ENCODE measurements at places on chromosomes 2 and 18. TPM values are rescaled to one million over a fixed set of nuclear protein-coding genes. Genes with fewer than 3 reads are reported as not detected.

GRCh38 chr2:160209516-160209856 lies 9.4 kb upstream of the ITGB6 start:
- peak overlapping the region; percentile 80 for H3K27ac ChIP-seq
- H3K36me3 ChIP-seq, result no peaks in the 10 kb centered on the region
- peak; percentile 30 for DNase-seq
- H3K27me3 ChIP-seq, result no peaks in the 10 kb centered on the region
- H3K4me3 ChIP-seq, result no peak overlapping the region
- peaks cover 51% of the 10 kb centered on the region for H3K4me1 ChIP-seq

DNA sequence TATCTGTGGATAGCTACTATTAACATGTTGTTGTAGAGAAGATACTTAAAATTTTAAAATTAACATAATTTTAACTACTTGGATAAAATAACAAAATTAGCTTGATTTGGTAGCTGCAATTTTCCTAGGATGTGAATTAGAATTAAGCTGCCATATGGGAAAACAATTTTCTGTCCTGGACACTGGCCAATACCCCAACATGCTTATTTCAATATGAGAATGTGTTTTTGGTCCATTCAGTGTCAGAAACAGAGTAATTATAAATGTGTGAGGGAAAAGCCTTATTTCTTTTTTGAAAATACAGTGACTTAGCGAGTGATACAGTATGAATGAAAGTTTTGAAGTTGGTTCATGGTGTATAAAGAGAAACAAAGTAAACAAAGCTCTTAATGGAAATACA lies 948.3 kb upstream of the GYPC start:
- no peak overlapping the region for H3K27ac ChIP-seq
- H3K27me3 ChIP-seq, result no peaks in the 10 kb centered on the region
- no peaks in the 10 kb centered on the region for H3K36me3 ChIP-seq
- H3K4me3 ChIP-seq, result no peak overlapping the region

DNA sequence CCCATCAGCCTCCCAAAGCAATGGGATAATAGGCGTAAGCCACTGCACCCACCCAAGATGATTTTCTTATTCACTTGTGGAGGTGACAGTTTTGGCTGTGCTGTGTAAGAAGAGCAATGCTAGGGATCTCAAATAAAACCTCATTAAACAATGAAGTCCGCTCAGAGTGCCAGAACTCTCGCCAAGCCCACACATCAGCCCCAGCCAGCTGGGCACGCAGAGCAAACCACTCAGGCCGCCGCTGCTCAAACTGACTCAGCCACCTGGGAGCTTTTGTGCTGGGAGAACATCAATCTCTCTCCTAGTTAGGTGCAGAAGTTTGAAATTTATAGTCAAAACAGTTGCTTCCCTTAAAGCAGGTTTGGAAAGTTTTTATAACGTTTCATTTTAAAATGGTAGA lies 47.6 kb downstream of the RNF152 start:
- no peak overlapping the region for H3K27ac ChIP-seq
- H3K27me3 ChIP-seq, result no peaks in the 10 kb centered on the region
- peaks cover under 1% of the 10 kb centered on the region for H3K4me1 ChIP-seq
- H3K4me3 ChIP-seq, result no peak overlapping the region

GRCh38 chr2:141037361-141037760 lies 1093.5 kb downstream of the LRP1B start:
- no peaks in the 10 kb centered on the region for H3K27me3 ChIP-seq
- H3K27ac ChIP-seq, result no peak overlapping the region

DNA sequence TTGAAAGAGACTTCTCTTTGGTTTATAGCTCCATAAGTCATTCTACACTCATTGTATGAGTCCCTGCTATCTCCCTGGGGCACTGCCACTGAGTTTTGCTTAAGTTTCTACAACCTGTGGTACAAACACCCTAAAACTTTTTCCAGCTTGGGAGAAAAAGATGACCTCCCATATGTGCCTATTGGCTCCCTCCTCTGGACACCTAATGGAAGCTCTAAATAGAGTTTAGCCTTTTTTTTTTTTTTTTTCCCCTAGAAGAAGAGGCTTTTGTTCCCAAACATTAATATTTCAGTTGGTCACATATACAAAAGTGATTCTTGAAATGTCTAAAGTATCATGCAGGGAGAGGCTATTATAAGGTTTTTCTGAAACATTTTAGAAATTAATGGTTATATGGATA lies 547.2 kb upstream of the TMEFF2 start:
- H3K36me3 ChIP-seq, result no peaks in the 10 kb centered on the region
- no peak for DNase-seq
- H3K27ac ChIP-seq, result no peak overlapping the region
- no peaks in the 10 kb centered on the region for H3K27me3 ChIP-seq

DNA sequence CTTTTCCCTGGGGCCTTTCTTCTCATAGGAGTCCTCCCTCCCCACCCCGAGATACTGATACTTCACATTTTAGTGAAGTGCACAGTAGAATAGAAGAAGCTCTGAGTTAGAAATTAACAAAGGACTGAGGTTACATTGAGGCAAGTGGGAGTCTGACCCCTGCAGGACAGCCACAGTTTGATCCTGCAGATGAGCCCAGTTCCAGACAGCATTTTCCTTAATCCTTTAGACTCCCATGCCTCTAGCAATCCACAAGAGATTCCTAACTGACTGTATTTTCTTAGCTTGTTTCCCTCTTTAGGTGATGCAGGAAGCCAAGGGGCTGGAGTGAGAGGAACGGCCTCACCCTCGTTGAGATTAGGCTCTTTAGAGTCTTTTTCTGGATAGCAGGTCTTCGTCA lies 204.0 kb downstream of the CYRIA start:
- no peak overlapping the region for H3K4me3 ChIP-seq
- no peak overlapping the region for H3K27ac ChIP-seq
- no peaks in the 10 kb centered on the region for H3K4me1 ChIP-seq
- no peak for DNase-seq
- no peaks in the 10 kb centered on the region for H3K36me3 ChIP-seq

DNA sequence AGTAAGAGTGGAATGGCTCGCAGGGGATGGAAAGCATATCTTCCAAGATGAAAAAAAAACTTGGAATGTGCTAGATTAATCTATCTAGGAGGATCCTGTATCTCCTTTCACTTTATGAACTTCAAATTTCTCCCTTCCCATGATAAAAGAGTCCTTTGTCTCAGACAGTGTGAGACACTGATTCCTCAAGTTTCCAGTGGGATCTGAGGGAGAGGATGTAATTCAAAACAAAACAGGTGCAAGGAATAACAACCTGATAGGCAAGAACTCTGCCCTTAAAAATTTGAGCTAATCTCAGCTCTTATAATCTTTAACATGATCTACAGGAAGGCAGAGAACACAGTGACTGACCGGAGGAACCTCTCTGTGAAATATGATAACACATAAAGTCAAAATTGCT lies 162.0 kb upstream of the ZFP36L2 start:
- no peak for DNase-seq
- H3K36me3 ChIP-seq, result no peaks in the 10 kb centered on the region
- H3K27ac ChIP-seq, result no peak overlapping the region
- no peaks in the 10 kb centered on the region for H3K27me3 ChIP-seq

- no peaks in the 10 kb centered on the region for H3K4me1 ChIP-seq
- no peak overlapping the region for H3K4me3 ChIP-seq
- DNase-seq, result no peak
- no peak overlapping the region for H3K27ac ChIP-seq
Observed at GRCh38 chr2:40249577-40249976, 202.3 kb downstream of the SLC8A1 start.

- no peaks in the 10 kb centered on the region for H3K27me3 ChIP-seq
- no peak overlapping the region for H3K4me3 ChIP-seq
- DNase-seq, result no peak
- H3K36me3 ChIP-seq, result peaks cover 7% of the 10 kb centered on the region
- no peak overlapping the region for H3K27ac ChIP-seq
Observed at GRCh38 chr2:159265171-159265576, 21.3 kb downstream of the WDSUB1 start.

DNA sequence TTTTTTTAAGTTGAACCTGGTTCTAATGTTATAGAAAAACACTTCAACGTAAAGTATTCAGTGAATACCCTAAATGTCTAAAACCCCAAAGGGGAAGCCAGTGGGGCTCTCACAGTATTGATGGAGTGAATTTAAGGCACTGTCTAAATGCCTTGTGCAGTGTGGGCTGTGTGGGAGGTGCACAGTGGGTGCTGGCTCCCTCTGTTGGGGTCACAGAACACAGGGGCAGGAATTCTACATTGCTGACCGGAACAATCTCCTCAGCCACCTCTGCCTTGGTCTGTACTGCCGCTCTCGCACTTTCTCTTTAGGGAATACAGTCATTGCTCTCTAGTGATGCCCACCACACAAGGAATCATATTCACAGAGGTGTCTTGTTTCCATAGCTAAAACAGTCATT lies 45.4 kb downstream of the SPRED2 start:
- H3K36me3 ChIP-seq, result no peaks in the 10 kb centered on the region
- no peaks in the 10 kb centered on the region for H3K27me3 ChIP-seq
- no peak for DNase-seq
- no peak overlapping the region for H3K4me3 ChIP-seq
- H3K27ac ChIP-seq, result no peak overlapping the region

GRCh38 chr2:144554492-144555210 lies 34.7 kb upstream of the ZEB2 start:
- no peaks in the 10 kb centered on the region for H3K27me3 ChIP-seq
- H3K27ac ChIP-seq, result no peak overlapping the region
- no peak overlapping the region for H3K4me3 ChIP-seq
- H3K36me3 ChIP-seq, result no peaks in the 10 kb centered on the region
- H3K4me1 ChIP-seq, result no peaks in the 10 kb centered on the region

GRCh38 chr2:230907361-230908091 lies 17.5 kb downstream of the GPR55 start:
- no peak for DNase-seq
- no peak overlapping the region for H3K4me3 ChIP-seq
- H3K27ac ChIP-seq, result no peak overlapping the region
- H3K27me3 ChIP-seq, result peaks cover 4% of the 10 kb centered on the region

GRCh38 chr2:238881353-238882081 lies 33.6 kb downstream of the TWIST2 start:
- no peaks in the 10 kb centered on the region for H3K36me3 ChIP-seq
- no peak overlapping the region for H3K4me3 ChIP-seq
- H3K27me3 ChIP-seq, result no peaks in the 10 kb centered on the region
- no peak for DNase-seq
- H3K4me1 ChIP-seq, result peaks cover 6% of the 10 kb centered on the region
- no peak overlapping the region for H3K27ac ChIP-seq

DNA sequence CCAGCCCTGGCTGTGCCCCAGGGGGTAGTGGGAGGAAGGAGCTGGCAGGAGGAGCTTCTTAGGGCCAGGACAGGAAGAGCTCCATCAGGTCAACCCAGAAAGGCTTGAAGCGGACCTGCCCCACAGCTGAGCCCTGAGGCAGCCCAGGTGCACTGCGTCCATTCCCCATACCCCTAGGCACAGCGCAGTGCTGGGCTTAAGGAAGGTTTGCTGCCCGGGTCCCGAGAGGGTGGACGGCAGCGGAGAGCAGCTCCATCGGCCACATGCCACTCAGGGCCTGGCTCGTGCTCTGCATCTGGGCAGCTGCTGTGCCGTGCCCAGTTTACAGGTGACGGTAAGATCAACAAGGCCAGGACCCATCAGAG lies 26.4 kb downstream of the DNMT3A start:
- H3K36me3 ChIP-seq, result peaks cover 21% of the 10 kb centered on the region
- H3K27ac ChIP-seq, result peak overlapping the region; percentile 49
- no peak for DNase-seq
- H3K4me1 ChIP-seq, result peaks cover 58% of the 10 kb centered on the region
- no peaks in the 10 kb centered on the region for H3K27me3 ChIP-seq
- no peak overlapping the region for H3K4me3 ChIP-seq

- no peaks in the 10 kb centered on the region for H3K36me3 ChIP-seq
Observed at GRCh38 chr2:219848882-219849281, 221.5 kb downstream of the SLC4A3 start.

DNA sequence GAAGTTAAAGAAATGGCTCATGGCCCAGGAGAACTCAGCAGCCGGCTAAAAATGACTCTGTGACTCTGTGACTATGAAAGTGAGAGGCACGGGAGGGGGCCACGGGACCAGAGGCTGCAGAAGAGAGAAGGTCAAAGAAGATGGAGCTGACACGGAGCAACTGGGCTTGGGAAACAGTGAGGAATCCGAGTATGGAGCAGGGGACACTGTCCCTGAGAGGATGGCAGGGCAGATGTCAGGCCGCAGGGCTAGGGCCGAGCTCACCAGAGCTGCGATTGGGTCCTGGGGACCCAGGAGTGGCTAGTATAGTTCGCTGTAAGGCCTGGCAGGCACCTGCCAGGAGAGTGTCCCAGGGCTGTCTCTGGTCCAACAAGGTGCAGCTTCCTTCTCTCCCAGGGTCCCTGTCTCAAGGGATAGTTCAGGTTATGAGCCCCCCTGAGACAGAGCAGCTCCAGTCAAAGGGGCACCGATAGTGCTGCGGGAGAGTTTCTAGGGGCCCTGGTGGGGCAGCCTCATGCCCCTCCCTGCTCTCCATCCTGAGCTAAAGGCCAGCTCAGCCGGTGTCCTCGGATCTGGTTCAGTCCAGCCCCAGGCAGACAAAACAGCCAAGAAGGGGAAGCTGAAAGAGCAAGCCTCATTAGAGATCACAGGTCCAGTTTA lies 42.7 kb downstream of the CIB4 start:
- no peak overlapping the region for H3K4me3 ChIP-seq
- peaks cover 74% of the 10 kb centered on the region for H3K27me3 ChIP-seq
- H3K4me1 ChIP-seq, result no peaks in the 10 kb centered on the region

DNA sequence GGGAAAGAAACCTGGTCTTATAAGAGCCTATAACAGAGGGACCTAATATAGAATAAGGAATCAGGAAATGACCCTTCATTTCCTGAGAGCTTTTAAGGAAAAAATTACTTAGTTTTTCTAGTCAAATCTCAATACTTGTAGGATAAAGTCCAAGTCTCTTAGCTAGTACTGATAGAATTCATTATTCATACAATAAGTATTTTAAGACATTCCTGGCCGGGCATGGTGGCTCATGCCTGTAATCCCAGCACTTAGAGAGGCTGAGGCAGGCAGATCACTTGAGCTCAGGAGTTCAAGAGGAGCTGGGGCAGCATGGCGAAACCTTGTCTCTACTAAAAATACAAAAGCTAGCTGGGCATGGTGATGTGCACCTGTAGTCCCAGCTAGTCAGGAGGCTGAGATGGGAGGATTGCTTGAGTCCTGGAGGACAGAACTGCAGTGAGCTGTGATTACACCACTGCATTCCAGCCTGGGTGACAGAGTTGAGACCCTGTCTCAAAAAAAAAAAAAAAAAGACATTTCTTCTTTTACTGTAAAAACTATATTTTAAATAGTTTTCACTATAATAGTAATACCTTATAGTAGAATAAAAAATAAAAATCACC lies 3.2 kb downstream of the RAB3GAP1 start:
- H3K27me3 ChIP-seq, result no peaks in the 10 kb centered on the region
- peak overlapping the region; percentile 23 for H3K27ac ChIP-seq
- no peak for DNase-seq
- peak overlapping the region; percentile 4 for H3K4me3 ChIP-seq
- peaks cover 76% of the 10 kb centered on the region for H3K4me1 ChIP-seq
- H3K36me3 ChIP-seq, result peaks cover 3% of the 10 kb centered on the region

- DNase-seq, result no peak
- H3K4me3 ChIP-seq, result no peak overlapping the region
- H3K36me3 ChIP-seq, result peaks cover 23% of the 10 kb centered on the region
- no peak overlapping the region for H3K27ac ChIP-seq
- no peaks in the 10 kb centered on the region for H3K27me3 ChIP-seq
Observed at GRCh38 chr2:27701676-27702075, 38.0 kb downstream of the SLC4A1AP start.

Gene POMC
- not detected for total RNA-seq

Gene CLIP4
- 48.3 TPM for total RNA-seq

Gene CERKL
- 1.3 TPM for total RNA-seq

Gene GREB1
- total RNA-seq, result 37.9 TPM

Gene NEU2
- total RNA-seq, result not detected

All from stomach (tissue), 19 donors.